ENCODE measurements at places on chromosomes 6 and 20.
A peak's percentile ranks its signal among the peaks of the same experiment; 100 is the strongest.

DNA sequence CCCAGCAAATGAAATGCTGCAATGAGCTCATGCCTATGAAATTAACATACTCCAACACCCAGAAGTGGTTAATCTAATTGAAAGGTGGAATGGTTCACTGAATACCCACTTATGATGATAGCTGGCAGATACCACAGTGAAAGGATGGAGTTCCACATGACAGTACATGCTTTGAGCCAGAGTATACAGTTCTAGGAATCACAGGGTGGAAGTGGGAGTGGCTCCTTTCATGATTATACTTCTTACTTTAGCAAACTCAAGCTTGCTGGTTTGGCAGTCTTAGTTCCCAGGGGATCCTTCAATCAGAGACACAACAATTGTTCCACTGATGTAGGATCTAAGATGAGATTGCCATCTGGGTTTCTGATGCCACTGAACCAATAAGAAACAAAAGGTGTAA is 21.5 kb downstream of the CD164 start:
- no peak for DNase-seq

DNA sequence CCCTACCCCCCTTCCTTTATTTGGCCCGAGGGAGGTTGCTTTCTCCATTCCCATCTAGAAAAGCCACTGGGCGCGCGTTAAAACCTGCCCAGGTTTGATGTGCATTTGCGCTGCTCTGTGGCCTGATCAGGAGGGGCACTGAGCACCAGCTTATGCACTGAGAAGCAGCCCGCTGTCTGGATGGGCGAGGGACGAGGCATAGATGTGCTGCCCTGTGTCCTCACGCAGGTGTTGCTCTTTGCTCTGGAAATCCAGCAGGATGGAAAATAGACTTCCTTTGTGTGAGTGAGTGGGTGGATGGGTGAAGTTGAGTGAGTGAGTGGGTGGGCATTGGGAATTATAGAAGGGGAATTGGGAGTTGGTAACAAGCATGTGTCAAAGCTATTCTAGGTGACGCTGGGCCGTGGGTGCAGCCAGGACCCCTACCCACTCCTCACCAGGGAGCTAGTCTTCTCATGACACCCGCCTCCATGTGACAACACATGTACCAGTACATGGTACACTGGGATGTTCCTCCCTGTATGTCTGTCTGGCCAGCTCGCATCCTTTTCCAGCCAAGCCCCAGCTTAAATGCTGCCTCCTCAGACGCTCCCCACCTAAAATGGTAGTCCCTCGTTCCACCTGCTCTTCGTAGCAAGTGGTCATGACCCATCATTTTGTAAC is 162.6 kb downstream of the DTNBP1 start:
- DNase-seq = no peak

- peak; percentile 1 for DNase-seq
Measured at GRCh38 chr20:41889844-41890224, 271.7 kb upstream of the CHD6 start.

DNA sequence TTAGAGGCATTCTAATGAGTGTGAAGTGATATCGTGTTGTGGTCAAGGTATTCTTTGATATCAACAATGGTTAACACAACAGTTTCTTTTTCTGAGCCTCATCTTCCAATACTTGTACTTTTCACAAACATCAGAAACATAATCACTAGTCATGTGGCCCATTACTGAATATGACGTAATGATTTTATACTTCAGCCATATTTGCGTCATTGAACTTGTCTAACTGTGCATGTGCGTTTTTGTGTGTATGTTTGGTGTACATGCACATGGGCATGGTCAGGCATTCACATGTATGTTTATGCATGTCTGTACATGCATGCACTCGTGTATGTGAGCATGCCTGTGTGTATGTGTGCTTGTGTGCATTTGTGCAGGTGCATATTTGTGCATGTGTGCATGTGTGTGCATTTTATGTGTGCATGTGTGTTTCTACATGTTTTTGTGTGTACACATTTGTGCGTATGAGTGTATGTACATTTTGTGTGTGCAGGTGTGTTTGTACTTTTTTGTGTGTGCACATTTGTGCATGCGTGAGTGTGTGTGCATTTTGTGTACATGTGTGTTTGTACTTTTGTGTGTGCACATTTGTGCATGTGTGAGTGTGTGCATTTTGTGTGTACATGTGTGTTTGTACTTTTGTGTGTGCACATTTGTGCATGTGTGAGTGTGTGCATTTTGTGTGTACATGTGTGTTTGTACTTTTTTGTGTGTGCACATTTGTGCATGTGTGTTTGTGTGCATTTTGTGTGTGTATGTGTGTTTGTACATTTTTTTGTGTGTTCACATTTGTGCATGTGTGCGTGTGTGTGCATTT is 29.4 kb downstream of the PRR18 start:
- DNase-seq = no peak

DNA sequence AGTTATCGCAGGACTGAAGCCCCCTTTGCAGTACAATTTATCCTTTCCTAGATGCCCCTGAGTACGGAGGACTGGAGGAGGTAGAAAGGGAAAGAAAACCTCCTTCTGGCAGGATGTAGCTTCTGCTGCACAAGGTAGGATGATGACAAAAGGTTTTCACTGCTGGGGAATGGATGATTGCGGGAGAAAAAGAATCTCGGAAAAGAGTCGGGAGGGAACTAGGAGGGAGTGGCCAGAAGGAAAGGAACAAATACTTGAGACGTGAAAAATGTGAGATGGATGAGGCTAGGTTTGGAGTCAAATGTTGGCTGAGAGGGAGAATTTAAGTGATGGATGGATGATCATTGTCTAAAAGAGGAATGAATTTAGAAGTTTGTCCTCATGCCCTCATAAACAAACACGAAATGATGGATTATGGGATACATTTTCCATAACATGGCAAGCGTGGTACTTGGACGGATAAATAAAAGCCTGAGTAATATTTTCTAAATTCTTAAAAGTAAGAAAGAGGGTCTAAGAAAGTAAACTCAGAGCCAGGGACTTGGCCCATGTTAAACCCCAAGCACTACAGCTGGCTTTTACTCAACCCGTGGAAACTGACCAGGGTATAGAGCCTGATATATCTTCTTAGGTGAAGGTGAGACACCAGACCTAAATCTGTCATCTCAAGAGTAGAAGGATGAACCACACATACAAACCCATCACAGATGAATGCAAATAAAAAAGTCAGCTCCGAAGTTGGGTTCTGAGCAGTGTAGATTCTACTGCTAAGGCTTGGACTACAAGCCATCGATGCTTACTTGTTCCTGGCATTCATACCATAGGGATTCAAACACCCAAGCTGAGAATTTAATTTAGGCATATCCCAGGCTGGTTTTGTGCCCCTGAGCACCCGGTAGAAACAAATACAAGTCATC is 72.4 kb downstream of the HFE start:
- peak; percentile 65 for DNase-seq

GRCh38 chr6:43773050-43773979 is 3.3 kb downstream of the VEGFA start:
- peak; percentile 54 for DNase-seq

DNA sequence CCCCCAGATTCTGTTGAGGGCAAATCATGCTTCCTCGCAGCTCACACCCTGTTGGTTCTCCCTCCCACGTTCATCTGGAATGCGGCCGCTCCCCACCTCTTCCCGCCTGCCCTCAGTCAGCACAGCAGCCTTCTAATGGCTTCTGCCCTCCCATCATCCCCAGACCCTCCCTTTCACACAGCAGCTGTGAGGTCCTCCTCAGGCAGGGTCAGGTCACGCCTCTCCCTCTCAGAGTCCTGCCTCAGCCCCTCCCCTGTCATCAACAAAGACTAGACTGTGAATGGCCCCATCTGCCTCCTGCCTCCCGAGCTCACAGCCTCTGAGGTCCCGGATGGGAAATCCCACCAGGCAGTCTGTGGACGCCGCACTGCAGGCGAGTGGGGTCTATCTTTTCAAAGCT is 7.9 kb upstream of the BHLHE23 start:
- no peak for DNase-seq

All from astrocyte of the hippocampus (primary cell).